Stimulated activated CD4-positive, alpha-beta T cell treated with anti-CD3 and anti-CD28 coated beads, Interleukin-12 subunit alpha, Interleukin-12 subunit beta, amount 100 ng/mL, for 48 hours (primary cell): ENCODE measurements at places on chromosomes 7 and 10.

DNA sequence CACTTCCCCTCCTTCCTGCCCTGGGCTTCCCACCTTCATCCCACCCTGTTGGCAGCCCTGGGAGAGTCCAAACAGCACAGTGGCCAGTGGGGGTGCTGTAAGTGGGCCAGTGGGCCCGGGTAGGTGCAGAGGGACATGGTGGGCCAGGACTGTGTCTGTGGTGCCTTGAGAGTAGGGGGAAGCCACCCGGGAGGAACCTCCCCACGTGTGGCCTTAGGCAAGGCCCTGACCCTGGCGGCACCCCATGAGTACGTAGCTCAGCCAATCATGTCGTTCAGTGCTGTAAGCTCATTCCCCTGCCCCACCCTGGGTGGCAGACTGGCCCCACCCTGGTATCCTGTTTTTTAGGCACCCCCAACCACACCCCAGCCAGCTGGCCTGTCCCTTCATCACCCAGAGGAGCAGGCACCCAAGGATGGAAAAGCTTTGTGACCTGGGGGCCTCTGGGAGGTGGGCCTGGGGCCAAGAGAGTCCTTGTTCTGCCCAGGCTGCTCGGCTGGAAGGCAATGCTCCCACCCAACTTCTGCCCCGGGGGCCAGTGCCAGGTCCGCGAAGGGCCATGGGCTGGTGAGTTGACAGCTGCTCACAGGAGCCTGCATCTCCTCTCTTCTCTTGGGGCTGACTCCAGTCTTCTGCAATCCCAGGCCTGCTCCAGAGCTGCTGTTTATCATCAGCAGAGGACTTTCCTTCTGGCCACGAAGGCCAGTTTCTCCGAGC lies 41.6 kb downstream of the TSPAN15 start:
- DNase-seq = no peak

- DNase-seq = no peak
These were observed 46.2 kb downstream of the ZNF438 start for GRCh38 chr10:30985512-30985911.

GRCh38 chr7:74584160-74584954 lies 73.2 kb upstream of the GTF2I start:
- DNase-seq = no peak

DNA sequence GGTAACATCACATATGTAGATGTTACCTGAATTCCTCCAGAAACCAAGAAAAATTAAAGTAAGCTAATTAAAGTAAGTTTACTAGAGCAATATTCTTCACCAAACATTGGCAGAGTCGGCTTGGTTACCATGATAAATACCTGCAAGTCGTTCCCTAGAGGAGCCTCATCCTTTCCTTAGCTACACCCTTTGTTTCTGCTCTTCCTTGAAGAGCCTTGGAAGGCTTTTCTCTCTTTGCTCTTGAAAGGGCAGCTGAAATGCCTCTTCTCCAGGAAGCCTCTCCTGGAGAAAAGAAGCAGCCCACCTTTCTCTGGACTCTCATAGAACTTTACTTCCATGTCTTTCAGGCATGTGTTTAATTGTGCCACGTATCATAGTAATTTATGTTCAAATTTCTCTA lies 34.9 kb upstream of the CALD1 start:
- DNase-seq = no peak

DNA sequence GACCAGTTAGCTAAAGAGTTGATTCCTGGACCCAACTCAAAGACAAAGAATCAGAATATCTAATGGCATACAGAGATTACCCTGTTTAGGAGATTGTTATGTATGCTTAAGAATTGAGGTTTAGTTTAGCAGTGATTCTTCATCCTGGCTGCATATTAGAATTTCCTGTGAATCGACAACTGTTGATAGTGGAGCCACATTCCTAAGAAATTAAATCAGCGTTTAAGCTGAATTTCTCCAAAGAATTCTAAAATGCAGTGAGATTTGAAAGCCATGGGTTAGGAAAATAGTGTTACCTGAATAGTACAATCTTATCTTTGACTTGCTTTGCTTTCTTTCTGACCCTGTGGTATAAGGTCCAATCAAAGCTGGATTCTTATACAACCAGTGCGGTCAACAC lies 16.4 kb upstream of the FERD3L start:
- no peak for DNase-seq

GRCh38 chr10:92832998-92833650 lies 15.2 kb upstream of the EXOC6 start:
- no peak for DNase-seq

DNA sequence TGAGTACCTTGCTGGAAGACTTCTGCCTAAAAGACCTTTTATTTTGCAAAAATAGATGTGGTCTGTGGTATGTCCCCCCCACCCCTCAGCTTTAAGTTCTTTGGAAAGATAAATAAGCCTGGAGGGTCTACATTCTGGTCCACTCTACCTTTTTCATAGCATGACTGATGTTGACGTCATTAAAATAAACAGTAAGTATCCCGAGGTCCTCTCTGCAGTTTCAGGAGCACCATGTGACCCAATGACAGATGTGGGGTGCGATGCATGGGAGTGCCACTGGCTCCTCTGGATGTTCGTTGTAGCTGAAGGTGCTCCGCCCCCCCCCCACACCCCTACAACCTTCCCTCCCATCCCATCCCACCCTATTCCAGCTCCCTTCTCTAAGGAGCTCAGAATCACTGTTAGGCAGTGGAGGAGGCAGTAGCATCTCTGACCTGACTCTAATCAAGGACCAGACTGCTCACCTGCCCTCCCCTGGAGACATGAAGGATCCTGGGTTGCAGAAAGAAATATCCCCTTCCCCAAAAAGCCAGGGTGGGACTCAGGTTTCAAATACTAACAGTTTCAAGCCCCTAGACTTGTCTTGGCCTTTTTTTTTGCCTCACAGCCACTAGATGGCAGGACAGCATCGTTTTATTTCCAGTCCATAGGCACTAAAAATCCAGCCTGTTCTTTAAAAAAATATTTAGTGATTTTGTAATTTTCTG lies 25.1 kb downstream of the CASP7 start:
- DNase-seq = no peak

- no peak for DNase-seq
These were observed 358.8 kb downstream of the SUGCT start for GRCh38 chr7:40493609-40494051.

GRCh38 chr7:121020989-121021969 lies 32.8 kb downstream of the CPED1 start:
- no peak for DNase-seq

DNA sequence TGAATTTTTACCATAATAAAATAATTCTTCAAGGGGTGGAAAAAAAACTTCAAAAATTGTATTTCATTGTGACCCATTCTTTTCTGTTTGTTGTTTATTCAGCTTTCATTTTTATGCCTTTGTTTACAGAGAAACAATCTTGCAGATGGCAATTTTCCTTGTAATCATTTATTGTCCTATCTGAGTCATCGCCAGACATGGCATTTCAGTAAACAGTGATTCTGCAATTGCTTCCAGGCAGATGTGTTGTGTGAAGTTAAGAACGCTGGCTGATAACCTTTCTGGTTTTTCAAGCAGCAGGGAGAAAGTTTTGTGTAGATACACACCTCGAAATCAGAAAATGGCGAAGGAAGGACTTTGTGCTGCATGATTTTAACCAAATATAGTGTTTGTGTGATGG lies 80.7 kb upstream of the RPA3 start:
- DNase-seq = no peak

DNA sequence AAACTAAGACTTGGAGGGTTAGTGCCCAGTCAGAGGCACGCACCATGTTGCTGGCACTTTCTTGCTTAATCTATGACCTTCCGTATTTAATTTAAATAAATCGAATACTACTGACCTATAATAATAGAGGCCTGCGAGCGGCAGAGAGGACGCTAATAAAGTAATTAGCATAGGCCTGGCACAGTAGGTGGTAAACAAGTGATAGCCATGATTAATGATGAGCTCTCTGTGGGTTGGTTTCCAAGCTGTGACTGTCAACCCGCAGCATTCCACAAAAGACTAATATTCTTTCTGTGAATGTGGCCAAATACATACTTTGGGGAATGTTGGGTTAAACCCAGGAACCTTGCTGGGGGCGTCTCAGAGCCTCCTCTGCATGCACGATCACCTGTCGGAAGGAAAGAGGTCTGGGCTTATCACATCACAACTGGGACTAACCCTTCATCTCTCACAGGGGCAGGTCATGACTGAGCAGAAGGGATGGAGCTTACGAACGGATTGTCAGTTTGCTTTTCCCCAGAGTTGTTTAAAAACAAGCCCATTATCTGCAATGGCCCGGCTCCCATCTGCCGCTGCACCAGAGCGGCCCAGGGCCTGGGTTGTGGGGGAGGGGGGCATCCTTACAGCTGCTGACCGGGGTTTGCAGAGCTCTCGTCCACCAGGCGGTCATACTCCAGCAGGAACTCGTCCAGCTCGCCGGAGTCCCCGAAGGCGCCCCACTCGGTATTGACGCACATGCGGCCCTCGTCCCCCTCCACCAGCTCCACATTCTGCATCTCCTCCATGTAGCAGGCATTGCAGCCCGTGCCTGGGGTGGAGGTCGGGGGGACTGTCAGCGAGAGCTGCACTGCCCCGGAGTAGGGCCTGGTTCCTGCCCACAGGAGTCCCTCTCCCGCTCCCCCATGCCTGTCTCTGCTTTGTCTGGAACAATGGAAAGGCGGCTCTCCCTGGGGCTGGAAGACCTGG lies 6.2 kb upstream of the MYL7 start:
- DNase-seq = no peak

GRCh38 chr10:71443676-71444075 lies 47.0 kb downstream of the CDH23 start:
- DNase-seq = no peak
